ENCODE measurements at places on chromosomes 12 and 14.
A peak's percentile ranks its signal among the peaks of the same experiment; 100 is the strongest.

DNA sequence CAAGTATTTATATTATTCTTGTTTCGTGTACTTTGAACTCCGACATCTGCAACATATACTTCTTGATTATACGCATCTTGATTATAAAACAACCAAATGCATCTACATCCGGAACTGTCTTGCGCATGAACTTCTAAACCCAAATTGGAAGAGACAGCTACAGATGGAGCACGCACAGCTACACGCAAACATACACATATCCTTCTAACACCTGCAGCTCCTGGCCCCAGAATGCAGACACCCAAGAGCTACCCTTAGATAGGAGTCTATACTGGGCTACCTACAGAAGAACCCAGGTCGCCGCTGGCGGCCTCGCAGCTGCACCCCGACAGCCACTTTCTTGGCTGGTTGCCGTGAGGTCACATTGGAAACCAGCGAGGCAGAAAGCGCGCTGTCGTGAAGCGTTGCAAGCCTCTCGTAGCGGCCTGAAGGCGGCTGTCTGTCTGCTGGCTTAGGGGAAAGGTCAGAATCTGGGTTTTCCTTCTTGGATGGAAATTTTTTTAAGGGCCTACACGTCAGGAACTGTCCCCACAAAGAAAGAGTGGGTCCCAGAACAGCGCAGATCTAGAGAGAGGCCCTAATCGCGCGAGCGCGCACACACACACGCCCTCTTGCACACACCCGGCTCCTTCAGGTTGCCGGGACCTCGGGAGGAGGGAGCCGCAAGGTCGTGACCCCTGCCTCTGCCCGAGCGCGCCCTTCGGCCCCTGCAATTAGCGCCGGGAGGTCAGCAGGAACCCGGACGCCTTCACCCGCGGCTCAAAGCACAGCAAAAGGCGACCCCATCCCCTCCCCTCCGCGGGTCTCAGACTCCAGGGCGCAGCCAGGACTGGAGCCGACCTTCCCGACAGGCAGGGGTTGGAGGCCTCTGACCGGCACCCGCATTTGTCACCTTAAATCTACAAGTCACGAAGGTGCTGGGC is 17.0 kb downstream of the TBX3 start:
- no peak for DNase-seq

- no peak for DNase-seq
Measured at GRCh38 chr14:51336734-51337133, 96.7 kb downstream of the TMX1 start.

- no peak for DNase-seq
Measured at GRCh38 chr12:109770861-109771670, 57.4 kb downstream of the FAM222A start.

GRCh38 chr14:76917158-76917596 is 91.0 kb downstream of the LRRC74A start:
- peak; percentile 55 for DNase-seq

- DNase-seq = peak; percentile 38
Measured at GRCh38 chr14:105315211-105315721, 718 bp downstream of the PACS2 start.

GRCh38 chr12:110343736-110344555 is 59.6 kb downstream of the ANAPC7 start:
- DNase-seq = no peak

- no peak for DNase-seq
Measured at GRCh38 chr14:99951085-99951484, 114.1 kb upstream of the EVL start.

DNA sequence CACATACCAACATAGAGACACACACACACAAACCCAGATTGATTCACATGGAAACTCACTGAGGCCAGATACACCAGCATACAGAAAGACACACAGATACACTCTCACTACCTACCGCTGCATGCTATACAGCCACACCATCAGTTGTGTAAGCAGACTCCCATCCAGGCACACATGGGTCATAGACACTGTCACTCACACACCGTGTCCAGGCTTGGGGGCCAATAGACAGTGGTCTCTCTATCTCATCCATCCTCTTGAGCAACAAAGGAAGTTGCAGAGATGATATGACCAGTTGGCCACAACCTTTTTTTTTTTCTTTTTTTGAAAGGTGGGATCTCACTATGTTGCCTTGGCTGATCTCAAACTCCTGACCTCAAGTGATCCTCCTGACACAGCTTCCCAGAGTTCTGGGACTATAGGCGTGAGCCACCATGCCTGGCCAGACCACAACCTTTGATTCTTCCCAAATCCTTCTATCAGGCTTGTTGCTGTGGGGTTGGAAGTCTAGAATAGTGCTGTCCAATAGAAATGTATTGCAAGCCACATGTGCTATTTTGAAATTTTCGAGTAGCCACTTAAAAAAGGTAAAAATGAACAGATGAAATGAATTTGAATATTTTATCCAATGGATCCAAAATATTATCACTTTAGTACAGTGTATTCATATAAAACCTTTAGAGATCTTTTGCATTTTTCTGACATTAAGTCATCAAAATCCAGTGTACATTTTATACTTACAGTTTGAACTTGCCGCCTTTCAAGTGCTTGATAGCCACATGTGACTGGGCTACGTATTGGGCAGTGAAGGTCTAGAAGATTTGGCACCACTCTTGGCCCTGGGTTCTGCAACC is 7.4 kb downstream of the LRP1-AS start:
- DNase-seq = no peak

- no peak for DNase-seq
Measured at GRCh38 chr14:66072190-66073084, 413.7 kb upstream of the CCDC196 start.

- peak; percentile 37 for DNase-seq
Measured at GRCh38 chr12:55188974-55189556, 31.8 kb upstream of the OR10A7 start.

DNA sequence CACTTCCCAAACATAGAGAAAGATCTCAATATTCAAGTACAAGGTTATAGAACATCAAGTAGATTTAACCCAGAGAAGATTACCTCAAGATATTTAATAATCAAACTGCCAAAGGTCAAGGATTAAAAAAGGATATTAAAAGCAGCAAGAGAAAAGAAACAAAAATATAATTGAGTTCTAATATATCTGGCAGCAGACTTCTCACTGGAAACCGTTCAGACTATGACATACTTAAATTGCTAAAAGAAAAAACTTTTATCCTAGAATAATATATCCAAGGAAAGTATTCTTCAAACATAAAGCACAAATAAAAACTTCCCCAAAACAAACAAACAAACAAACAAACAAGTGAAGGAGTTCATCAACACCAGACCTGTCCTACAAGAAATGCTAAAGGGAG is 92.4 kb downstream of the FSCB start:
- DNase-seq = no peak

- DNase-seq = no peak
Measured at GRCh38 chr12:125305231-125305630, 240.0 kb downstream of the AACS start.

- no peak for DNase-seq
Measured at GRCh38 chr14:50941151-50941550, 3.1 kb downstream of the PYGL start.

DNA sequence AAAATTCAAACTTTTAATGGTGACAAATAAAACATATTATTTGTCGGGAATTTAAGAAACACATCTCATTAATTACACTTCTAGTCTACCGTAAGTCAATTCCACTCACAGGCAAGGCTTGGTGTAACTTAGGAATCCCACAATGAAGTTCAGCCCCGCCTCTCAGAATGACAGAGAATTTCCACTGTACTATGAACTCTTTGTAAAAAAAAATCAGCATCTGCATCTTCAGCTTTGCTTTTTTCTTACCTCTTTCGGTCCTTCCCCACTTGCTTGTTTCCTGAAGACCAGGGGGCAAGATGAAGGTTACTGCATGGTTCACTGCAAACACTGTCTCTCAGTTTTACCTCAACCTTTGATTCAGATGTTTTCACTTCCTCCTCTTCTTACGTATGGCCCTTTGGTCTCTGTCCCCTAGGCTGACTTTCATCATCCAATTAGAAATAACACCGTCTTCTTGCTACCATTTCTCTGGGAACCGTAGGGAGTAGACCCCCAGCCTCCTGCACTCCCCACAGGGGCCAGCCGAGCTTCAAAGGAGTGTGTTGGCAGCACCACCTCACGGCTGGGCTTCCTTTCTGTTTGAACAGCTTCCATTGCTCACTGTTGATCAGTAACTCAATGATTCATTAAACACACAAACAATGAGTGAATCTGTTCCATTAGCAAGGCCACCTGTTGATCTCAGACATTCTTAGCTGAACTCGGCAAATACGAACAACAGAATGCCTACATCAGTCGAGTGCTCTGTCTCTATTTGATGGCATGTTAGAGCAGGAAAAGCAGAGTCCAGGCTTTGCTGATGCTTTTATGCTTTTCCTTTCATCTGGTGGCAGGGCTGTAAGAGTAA is 343.0 kb downstream of the BMP4 start:
- peak; percentile 25 for DNase-seq

- peak; percentile 96 for DNase-seq
Measured at GRCh38 chr12:53757101-53757770, 5.5 kb upstream of the CISTR start.

GRCh38 chr12:65937161-65937641 is 112.9 kb downstream of the HMGA2 start:
- no peak for DNase-seq

DNA sequence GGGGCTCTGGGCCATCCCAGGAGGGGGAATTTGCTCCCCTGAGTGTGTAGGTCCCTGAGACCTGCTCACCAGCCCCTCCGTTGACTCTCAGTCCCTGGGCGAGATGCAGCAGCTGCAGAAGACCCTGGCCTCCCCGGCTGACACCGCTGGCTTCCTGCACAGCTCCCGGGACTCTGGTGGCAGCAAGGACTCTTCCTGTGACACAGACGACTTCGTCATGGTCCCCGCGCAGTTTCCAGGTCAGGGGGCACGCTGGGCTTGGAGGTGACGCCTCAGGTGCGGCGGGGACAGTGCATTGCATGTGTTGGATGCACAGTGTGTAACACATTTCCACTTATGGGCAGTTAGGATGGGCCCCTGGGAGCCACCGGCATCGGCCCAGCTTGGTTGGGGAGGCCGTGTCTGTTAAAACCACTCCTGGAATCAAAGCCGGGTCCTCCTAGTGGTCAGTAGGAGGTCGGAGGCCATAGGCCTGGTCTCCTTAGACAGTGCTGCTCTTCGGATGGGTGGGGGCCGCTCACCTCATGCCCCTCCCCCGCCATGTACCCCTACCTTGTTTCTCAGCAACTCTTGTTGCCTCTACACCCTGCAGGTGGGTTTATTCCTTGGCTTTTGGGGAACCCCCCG is 17.1 kb upstream of the PUS1 start:
- no peak for DNase-seq

DNA sequence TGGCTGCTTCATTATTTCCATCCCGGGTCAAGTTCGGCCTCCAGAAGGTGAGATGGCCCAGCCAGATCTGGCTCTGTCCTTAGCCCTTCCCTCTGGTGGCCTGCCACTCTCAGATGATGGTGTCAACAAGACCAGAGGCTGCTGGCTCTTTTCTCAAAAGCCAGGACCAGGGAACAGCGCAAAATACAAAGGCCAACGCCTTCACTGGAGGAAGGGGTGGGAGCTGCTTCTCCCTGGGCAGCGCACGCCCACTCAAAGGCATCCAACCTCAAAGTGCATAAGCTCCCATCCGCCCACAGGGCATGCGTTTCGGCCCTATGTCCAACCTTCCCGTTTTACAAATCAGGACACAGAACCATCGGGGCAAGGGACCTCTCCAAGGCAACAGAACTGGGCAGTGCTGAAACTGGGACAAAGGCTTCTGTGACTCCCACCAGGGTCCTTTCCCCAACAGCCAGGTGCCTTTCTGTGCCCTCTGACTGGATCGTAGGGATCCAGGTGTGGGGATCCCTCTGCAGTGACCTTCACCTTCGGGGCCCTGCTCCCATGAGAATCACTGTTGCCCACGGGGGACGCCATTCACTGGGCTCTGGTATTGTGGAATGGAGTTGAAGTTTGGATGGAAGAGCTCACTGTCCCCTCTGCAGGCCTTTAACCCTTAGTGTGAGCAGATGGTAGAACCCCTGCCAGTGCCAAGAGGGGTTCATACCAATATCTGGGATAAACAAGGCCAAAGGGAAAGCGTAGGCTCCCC is 76.8 kb downstream of the NINJ2 start:
- no peak for DNase-seq

- no peak for DNase-seq
Measured at GRCh38 chr14:93318927-93319326, 13.9 kb downstream of the BTBD7 start.

DNA sequence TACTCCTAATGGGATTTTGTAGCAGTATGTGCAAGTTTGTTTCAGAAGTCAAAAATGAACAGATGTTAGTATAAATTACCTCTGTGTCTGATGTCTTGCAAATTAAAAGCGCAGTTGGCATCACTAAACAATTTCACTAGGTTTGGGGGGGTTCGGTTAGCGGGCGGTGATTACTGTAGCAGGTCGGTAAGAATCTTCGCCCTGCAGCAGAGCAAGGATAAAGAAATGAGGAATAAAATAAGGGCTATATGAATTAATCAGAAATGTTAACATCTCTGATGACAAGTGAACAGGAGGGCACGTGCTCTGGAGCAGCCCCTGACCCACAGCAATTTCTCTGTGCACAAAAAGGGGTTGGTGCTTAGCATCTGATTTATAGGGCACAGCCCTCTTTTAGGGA is 43.6 kb upstream of the VSX2 start:
- DNase-seq = no peak

GRCh38 chr14:33675415-33676130 is 275.3 kb downstream of the EGLN3 start:
- no peak for DNase-seq

- DNase-seq = no peak
Measured at GRCh38 chr14:32073537-32074189, 3.4 kb upstream of the ARHGAP5 start.

- no peak for DNase-seq
Measured at GRCh38 chr14:105532735-105533141, 6.4 kb downstream of the TMEM121 start.

- no peak for DNase-seq
Measured at GRCh38 chr12:49627752-49628360, 4.5 kb downstream of the PRPF40B start.

DNA sequence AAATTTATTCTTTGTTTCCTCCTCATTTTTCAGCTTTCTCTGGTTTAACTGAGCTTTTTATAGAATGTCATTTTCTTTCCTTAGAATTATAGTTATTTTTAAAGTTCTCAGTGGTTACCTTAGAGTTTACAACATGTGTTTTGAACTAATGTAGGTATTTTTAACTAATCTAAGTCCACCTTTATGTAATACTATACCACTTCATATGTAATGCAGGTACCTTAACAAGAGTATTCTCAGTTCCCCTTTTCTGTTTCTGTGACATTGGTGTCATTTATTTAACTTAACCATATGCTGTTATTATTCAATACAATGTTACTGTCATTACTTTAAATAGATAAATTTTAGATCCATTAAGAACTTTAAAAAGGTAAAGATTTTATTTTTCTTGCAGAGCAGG is 30.3 kb upstream of the KCNC2 start:
- DNase-seq = no peak

- no peak for DNase-seq
Measured at GRCh38 chr14:35333797-35334743, 41.9 kb downstream of the PSMA6 start.

- DNase-seq = no peak
Measured at GRCh38 chr12:105573574-105573973, 243.1 kb downstream of the C12orf75 start.

DNA sequence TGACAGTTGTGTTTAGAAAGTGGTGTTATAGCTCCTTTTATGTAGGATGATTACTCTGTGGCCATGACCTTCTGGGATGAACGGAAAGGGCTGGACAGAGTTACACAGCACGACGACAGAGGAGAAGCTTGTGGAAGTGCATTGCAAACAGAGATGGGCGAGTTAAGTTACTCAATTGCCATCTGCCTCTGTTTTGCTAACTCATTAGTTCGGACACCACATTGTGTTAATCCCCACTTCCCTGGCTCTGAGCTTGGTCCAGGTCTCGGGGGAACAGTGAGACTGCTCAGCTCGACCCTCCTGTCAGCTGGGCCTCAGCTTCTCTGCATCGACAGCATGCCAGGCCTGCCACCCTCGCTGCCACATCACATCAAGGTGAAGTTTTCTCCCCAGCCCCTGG is 408.0 kb downstream of the ZFP36L1 start:
- DNase-seq = no peak
